Neuronal stem cell (in vitro differentiated cells): ENCODE measurements at places on chromosomes 4 and X.

GRCh38 chr4:155774033-155774432 is 15.2 kb downstream of the GUCY1B1 start:
- no peak for DNase-seq

- DNase-seq: peak; percentile 73
Measured at GRCh38 chrX:70422851-70423341, at the start of gene GDPD2. GDPD2 (plus strand) TSS chrX:70423314; CDS start chrX:70424985, 1,671 bp downstream.

DNA sequence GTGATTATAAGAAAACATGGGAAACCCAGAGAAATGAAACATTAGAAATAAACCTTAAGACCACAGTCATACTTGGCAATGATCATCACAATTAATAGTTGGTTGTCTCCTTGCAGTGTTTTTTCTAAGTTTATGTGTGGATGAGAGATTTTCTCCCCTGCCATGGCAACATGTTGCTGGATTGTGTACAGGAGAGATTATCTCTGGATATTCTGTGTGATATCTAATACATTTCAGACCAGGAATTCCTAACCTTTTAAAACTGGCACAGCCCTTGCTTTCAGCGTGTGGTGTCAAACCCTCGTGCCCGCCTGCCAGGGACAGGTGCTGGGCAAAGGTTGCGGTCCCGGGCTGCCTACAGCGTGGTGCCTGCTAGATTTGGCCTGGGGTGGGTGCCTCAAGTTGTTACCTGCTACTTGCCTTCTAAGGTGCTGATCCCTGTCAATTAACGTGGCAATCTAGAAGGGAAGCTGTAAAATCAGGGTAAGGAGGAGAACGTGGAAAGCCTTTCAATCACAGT is 100.5 kb downstream of the TMEM131L start:
- DNase-seq: no peak

GRCh38 chr4:87388901-87389300 is 2.1 kb downstream of the HSD17B11 start:
- DNase-seq: no peak

DNA sequence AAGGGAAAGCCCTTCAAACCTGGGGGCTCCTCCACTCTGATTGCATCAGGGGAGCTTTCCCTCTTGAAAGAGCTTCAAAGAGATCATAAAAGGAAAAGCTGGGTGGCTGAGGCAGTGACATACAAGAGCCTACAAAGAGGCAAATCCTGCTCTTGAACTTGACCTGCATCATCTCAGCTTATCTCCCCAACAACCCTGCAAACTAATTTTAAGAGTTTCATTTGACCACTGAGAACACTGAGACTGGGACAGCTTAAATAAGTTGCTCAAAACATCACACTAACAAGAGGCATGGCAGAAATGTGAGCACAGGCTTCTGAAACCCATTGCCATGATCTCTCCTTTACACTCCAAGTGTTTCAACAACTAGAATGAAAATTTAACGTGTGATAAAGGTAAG is 101.6 kb upstream of the PPARGC1A start:
- no peak for DNase-seq

- DNase-seq: no peak
Measured at GRCh38 chrX:50978920-50979682, 68.6 kb downstream of the BMP15 start.

DNA sequence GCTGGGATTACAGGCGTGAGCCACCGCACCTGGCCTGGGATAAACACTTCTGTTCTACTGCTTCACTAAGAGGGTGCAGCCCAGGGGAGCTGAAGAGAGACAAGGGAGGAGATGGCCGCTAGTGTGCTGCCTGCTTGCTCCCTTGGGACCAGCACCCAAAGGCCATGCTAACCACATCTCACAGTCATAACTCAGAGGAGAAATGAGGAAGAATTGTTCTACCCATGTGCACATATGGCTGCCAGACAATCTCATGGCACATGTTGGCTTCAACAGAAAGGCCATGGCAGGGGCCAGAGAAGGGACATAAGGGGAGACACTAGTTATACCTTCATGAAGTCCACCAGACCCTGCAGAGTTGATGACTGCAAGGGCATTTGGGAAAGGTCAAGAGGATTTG is 22.4 kb downstream of the CLDN22 start:
- no peak for DNase-seq

DNA sequence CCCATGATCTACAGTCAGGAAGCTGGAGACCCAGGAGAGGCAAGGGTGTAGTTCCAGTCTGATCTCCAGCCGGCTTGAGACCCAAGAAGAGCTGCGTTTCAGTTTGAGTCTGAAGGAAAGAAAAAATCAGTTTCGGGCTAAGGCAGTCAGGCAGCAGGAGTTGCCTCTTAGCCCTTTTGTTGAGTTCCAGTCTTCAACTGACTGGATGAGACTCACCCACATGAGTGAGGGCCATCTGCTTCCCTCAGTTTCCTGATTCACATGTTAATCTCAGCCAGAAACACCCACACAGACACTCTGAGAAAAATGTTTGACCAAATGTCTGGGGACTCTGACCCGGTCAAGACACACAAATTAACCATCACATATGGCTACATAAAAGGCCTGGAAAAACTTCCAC is 73.6 kb upstream of the ELOVL6 start:
- DNase-seq: no peak

DNA sequence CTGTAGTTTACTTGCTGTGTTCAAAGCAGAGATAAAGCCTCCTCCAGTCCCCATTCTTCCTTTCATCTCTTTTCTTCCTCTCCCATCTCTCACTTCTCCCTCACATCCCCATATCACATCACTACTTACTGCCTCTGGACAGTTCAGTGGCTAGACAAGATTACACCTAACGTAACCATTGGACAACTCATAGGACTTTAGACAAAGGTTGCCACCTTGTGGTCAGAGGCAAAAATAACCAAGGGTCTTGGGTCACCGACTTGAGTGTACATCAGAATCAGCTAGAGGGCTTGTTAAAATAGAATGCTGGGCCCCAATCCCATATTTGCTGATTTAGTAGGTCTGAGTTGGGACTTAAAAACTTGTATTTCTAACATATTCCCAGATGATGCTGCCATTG is 109.3 kb upstream of the DGKK start:
- peak; percentile 37 for DNase-seq

DNA sequence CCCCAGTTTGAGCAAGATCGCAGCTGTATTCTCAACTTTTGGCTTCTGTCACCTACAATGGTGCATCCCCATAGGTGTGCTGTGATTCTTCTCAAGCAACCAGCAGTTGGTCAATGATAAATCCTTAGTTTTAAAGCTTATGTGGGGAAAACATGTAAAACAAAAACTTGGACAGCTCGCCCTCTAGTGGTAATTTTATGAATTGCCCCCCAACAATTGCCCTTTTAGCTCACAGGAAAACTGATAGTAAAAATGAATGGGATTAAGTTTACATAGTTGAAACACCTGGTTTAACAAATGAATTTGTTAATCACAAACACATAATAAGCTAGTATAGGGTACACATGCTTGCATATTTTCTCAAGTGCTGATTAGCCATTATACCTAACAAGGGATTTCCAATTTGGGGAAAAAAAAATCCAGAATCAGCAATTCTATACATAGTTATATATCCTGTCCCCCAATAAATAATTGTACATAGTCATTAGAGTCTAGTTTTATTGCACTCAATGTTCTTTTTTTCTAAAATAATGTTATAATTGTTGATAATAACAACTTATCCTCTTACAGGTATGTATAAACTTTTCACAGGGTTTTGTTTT is 30.1 kb downstream of the TEX13A start:
- DNase-seq: peak; percentile 29

GRCh38 chrX:153517946-153518834 is 748 bp downstream of the ATP2B3 start:
- DNase-seq: no peak

DNA sequence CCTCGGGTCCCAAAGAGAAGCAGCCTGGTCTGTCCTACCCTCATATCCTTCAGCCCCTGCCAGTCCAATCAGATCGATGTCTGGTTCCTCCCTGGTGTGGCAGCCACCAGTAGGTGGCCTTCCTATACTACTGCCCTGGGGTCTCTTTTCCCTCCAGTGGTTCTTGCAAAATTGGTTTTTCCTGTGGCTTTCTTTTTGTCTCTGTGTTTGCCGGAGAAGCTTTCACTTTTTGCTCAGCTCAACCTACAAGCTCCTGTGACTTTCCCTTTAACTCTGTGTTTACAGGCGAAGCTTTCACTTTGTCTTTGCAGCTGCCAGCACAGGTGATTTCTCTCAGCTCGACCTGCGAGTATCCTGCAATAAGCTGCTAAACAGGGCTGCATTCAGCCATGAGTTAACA is 46.8 kb downstream of the UGT2A3 start:
- DNase-seq: no peak

DNA sequence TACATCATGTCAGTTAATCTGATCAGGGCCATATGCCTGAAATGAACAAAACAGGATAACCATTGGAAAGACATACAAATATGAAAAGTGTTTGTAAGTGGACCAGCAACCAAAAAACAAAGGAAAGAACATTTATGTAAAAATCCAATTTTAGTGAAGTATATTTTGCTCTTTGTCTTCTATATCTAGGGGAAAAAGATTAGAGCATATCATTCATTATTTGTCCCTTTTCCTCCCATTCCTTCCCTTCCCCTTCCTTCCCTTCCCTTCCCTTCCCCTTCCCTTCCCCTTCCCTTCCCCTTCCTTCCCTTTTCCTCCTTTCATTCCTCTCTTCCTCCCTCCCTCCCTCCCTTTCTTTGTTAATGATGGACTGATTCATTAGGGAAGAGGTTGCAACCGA is 1.8 kb upstream of the GNRHR start:
- no peak for DNase-seq

DNA sequence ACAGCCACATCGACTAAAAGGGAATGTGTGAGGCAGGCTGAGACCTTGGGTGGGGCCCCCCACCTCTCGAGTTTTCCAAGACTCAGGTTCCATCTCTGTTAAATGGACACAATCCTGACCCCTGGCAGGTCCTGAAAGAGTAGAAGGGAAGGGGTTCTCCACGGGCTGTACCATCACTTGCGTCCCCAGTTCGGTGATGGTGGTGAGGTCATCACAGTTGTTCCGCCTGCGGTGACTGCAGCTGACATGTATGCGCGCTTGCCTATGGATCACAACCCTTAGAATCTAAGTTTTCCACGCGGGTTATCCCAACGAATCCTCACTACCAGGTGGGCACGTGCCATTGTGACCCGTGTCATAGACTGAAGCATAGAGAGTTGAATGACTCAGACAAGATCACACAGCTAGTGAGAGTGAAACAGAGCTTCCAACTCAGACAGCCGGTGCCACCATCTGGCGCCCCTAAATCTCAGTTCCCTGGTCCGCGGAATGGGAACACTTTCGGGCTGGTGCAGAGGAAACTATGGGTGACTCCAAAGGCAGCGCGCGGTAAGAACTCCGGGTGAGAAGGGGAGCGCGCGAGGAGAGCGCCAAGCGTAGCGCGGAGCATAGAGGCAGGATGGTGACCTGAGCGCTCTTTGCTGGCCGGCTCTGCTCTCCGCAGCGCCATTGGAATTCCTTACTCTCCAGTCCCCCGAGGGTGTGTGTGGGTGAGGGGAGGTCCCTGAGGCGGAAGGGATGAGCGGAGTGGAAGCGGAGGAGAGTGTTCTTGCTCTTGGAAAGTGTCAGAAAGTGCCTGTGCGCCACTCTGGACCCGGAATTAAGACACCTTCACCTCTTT is 10.5 kb downstream of the MSX1 start:
- DNase-seq: peak; percentile 48

DNA sequence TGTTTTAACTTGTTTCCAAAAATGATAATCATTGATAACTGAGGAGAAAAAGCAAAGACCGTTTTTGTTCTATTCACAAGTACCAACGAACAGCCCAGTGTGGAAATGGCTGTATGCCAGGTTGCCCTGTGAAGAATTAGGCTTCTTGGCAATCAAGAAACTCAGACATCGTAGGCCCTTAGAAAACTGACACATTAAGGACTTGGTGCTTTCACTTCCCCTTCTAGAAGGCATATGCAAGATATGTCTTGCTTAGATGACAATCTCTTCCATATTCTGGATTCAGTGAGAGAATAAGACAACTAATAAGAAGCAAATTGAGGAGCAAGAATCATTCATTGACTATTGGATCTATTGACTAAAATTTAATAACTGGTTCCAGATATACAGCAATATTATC is 56.6 kb downstream of the ANAPC10 start:
- no peak for DNase-seq

DNA sequence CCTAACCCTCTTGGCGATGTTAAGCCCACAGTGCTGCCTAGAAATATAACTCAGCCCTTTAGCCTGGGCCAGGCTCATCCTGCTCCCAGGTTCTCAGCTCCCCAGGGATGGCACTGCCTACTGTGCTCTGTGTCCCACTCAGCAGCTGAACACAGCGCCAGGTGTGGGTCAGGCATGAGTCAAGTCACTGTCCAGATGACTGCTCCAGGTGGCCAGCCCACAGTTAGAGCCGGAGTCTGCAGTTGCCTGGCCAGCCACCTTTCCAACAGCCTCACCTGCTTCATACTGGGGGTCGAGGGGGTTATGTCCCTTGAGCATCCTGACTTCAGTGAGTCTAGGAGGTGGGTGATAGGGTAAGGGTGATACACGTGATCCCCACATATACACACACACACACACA is 48.4 kb downstream of the TBC1D14 start:
- no peak for DNase-seq

- no peak for DNase-seq
Measured at GRCh38 chr4:67871867-67872266, 11.9 kb downstream of the TMPRSS11D start.

DNA sequence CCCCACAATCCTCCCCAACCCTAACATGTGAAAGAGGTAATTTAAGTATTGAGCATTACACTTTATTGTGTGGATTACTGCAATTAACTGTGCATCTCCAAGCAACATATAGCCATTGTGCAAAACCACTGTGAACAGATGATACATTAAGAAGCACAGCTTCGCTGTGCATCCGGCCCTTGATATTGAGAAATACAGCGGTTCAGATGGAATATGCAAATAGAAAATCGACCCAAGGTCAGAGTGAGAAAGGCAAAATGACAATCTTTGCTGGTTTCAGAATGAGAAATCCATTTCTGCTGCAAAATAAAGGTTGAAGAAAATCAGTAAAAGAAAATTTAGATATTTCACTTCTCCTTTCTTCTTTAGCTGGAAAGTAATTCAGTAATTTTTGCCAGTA is 805.9 kb upstream of the GRID2 start:
- no peak for DNase-seq

DNA sequence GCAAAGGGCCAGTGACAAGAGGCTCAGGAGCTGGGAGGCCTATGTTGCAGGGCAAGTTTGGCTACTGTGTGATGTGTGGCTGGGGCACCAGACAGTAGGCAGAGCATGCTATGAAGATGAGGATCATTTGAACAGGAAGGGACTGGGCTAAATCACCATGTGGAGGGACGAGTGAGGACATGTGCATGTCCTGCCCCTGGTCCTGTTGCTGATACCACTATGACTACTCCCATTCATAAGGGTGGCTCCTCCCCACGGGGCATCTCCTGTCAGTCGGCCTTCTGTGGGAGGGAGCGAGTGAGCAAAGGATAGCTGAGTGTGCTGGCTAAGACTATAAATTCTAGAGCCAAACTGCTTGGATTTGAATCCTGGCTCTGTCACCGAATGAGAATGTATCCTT is 139.2 kb downstream of the TMEM164 start:
- no peak for DNase-seq

DNA sequence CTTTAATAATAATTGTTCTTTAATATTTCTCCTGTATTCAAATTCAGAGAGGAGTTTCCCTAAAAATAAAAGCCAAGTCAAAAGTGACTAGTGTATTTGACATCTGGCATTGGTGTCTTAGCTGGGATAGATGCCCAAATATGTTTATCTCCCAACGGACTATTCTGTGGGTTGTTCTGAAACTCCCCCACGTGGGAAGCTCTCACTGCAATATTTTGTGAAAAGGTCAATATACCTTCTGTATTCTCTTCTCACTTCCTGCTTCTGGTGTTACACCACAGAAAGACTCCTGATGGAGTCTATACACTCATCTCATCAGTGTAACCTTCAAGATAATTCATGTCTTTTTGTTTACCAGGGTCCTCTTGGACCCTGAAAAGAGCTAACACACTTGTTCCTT is 2052.8 kb upstream of the TENM3 start:
- no peak for DNase-seq
